Activated T-cell treated with anti-CD3 and anti-CD28 coated beads, Interleukin-2, amount 50 U/mL, for 4 hours (primary cell): ENCODE measurements at places on chromosomes 2 and 18.

DNA sequence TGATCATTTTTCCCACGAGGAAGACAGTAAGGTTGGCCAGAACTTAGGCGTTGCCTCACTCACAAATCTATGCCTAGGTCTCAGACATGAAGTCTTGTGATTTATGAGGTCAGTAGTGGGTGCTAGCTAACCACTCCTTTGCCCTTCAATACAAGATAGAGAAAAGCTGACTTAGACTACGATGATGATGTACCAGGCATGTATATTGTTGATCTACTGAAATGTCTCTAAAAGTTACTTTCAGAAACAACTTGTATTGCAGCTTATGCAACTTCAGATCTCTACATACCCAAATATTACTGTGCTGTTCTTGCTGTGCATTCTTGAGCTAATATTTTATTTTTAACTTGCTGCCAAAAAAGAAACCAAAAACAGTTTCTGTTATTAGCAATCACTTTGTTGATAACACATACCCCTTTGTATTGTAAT is 30.6 kb downstream of the MAPRE2 start:
- no peak for DNase-seq

GRCh38 chr2:223042704-223043118 is 9.3 kb upstream of the KCNE4 start:
- DNase-seq = no peak

GRCh38 chr2:179239195-179239594 is 25.4 kb downstream of the SESTD1 start:
- no peak for DNase-seq

DNA sequence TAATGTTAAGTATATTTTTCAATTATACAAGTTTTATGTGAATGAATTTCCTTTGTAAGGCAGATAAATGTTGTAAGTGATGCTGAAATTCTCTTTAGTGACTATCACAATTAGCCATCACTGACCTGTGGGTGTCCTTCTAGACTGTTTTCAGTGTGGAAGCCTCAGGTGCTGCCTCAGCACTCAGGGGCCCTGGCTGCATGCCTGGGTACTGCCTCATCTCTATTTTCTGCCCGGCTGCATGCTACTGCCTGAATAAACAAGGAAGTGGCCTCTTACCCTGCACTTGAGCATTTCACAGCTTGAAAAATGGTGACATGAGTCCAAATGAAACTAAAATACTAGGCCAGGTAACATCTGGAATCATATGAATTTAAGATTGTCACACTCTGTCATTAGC is 787.6 kb upstream of the SALL3 start:
- DNase-seq = no peak

- DNase-seq = no peak
These were observed 36.6 kb downstream of the RPL31 start for GRCh38 chr2:101038455-101039255.

- no peak for DNase-seq
These were observed 63.9 kb downstream of the GATA6 start for GRCh38 chr18:22233266-22233665.

DNA sequence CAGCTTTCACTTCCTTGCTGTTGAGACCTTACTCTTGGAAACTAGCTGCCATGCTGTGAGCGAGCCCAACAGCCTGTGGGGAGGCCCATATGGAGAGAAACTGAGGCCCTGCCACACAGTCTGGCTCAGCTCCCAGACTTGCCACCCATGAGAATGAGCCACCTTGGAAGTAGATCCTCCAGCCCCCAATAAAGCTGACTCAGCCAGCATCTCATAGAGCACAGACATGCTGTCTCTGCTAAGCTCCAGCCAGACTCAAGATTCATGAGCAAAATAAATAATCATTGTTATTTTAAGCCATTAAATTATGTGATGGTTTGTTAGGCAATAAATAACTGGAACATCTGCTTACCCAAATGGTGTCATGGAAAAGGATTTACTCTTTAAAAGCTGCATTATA is 53.6 kb upstream of the DDX18 start:
- DNase-seq = no peak

- no peak for DNase-seq
These were observed 194.6 kb upstream of the SMAD2 start for GRCh38 chr18:48124857-48125626.

DNA sequence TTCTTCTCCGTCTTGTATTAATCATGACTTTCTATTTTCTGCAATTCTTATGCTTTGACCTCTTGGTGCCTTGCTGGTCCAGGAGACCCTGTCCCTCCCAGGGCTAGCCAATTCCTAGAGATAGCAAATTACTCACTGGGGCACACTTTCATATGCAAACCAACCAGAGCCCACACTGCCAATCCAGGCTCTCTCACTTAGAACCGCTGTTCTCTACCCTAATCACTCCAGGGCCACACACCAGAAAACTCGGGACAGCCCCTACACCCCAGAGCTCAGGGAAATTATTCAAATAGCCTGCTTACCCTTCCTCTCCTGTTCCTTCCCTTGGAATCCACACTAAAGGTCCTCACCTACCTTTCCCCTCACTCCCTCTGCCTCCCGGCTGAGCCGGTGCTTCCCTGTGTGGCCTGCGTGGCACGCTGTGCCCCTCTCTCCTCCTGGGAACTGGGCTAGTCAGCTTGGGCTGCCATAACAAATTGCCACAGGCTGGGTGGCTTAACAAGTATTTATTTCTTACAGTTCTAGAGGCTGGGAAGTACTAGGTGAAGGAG is 41.7 kb downstream of the VWA3B start:
- DNase-seq = no peak

DNA sequence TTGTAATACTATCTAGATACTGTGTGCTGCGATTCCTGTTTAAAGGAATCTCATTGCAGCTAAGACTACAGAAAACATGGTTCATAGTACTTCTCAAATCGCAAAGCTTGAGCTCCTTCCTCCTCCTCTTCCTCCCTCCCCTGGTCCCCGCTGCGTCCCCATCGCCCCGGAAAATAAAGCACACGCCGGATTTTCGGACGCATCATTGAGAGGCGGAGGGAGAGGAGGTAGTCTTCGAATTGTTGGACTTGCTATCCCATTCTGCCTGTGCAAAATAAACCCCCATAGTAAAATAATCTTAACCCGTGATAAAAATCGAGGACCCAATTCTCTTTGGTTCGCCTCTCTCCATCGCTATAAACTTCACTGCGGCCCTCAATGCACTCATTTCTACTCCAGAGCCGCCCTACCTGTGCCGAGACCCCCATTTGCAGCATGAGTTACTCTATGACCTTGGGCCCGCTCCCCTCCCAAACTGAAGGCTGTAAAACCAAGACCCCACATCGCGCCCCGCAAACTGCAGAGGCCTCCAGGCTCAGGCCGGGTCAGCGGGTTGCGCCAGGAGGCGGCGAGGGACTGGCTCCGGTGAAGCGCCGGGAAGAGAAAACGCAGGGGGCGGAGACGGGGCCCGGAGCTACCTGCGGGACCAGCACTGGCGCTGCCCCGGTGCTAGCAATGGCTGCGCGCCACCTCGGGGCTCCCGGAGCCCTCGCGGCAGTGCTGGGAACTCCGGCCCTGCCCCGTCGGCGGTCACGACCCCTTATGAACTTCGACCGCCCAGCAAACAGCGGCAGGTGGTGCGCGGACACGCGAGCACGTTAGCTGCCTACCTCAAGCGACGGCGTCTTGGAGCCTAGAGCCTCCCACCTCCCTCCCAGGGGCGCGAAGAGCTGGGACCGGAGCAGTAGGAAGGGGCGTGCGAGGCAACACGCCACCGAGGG is 649 bp downstream of the ESCO1 start:
- no peak for DNase-seq

- no peak for DNase-seq
These were observed 218.8 kb upstream of the NRP2 start for GRCh38 chr2:205463466-205464025.

DNA sequence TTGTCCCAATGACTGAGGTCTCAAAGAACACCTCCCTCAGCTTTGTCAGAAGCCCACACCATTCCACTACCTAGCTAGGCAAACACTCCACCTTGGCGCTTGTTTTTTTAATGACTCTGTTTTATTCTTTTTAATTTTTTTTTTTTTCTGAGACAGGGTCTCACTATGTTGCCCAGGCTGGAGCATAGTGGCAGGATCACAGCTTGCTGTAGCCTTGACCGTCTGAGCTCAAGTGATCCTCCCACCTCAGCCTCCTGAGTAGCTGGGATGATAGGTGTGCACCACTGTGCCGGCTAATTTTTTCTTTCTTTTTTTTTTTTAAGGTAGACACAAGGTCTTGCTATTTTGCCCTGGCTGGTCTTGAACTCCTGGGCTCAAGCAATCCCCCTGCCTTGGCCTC is 101.9 kb downstream of the SLC25A12 start:
- no peak for DNase-seq

DNA sequence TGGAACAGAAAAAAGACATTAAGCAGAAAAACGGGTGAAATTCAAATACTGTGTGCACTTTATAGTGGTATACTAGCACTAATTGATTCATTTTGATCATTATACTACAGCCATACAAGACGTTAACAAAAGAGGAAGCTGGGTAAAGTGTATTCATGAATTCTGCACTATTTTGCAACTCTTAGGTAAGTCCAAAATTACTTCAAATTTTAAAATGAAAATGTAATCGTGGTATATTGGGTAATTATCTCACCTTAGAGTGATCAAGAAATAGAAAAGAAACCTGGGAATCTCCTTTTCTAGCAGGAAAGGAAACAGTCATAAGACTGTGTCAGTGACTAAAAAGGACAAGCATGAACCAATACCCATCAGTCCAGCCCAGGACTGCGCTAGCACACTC is 5.4 kb downstream of the TGFBRAP1 start:
- DNase-seq = no peak

GRCh38 chr2:10229462-10230099 is 73.1 kb upstream of the HPCAL1 start:
- no peak for DNase-seq

- no peak for DNase-seq
These were observed 31.0 kb downstream of the INO80D start for GRCh38 chr2:206054952-206055351.

- no peak for DNase-seq
These were observed 163.2 kb downstream of the MTX2 start for GRCh38 chr2:176432434-176432833.

DNA sequence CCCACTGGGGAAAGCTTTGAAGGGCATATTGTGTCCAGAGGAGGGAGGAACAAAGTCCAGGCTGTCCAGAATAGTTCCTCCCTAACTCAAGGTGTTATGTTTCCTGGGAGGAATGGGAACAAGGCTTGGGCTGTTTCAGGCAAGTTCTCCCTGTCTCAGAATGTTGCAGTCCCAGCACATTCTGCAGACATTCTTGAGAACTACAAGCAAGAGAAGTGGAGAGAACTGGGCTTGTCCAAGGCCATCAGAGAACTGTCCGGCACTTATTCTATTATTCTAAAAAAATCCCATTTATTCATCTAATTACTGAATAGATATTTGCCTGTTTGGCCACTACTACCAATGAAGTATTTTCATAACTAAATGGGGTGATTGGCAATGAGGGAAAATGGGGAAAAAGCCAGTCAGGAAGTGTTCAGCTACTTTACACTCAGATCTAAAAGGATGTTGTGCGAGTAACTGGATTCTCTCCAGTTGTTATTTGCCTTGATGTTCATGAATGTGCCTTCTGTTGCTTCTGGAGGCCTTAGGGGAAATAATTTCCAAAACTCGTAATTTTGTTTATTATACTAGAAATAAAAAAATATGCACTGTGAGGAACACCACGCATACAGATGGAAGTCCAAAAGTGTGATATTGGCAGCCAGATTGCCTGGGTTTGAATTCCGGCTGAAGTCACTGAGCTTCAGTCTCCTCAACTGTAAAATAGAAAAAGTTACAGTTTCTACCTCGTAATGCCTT is 300.1 kb upstream of the RND3 start:
- DNase-seq = no peak

DNA sequence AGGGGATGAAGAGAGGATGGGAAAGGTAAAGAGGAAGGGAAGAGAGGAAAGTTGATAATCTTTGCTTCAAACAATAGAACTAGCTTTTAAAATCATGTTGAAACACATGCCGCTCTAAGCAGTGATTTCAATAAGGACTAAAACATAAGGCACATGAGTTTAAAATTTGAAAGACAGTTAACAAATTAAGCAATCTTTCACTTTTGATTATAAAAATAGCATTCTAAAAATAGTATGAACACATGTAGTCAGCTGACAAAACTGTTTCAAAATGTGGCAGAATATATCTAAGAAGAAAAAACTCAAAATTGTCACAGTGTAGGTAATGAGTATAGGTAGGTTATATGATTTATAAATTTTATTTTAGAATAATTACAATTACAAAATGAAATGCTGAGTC is 25.3 kb downstream of the PSME4 start:
- no peak for DNase-seq

- no peak for DNase-seq
These were observed 11.7 kb upstream of the CHMP1B start for GRCh38 chr18:11839556-11839955.

GRCh38 chr2:72770879-72771461 is 54.9 kb downstream of the EXOC6B start:
- DNase-seq = peak; percentile 46

GRCh38 chr2:9247177-9247576 is 40.6 kb downstream of the ASAP2 start:
- no peak for DNase-seq

DNA sequence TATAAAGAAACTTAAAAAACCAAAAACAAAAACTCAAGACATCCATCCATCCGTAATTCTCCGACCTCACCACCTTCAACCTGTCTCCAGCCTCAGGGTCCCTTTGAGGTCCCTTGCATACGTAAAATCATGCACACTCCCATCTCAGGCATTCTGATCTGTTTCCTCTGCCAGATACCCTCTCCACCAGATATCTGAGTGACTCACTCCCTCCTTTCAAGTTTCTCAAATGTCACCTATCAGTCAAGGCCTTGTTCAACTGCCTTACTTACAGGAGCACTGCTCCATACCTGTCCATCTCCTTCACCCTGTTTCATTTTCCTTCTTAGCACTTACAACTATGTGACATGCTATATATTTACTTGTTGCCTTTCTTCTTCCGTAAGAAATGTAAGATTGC is 369.3 kb downstream of the NBAS start:
- DNase-seq = no peak

- DNase-seq = peak; percentile 67
These were observed 29.5 kb downstream of the PAX8 start for GRCh38 chr2:113248997-113249770.

- no peak for DNase-seq
These were observed 86.3 kb downstream of the KCTD18 start for GRCh38 chr2:200423541-200423940.

DNA sequence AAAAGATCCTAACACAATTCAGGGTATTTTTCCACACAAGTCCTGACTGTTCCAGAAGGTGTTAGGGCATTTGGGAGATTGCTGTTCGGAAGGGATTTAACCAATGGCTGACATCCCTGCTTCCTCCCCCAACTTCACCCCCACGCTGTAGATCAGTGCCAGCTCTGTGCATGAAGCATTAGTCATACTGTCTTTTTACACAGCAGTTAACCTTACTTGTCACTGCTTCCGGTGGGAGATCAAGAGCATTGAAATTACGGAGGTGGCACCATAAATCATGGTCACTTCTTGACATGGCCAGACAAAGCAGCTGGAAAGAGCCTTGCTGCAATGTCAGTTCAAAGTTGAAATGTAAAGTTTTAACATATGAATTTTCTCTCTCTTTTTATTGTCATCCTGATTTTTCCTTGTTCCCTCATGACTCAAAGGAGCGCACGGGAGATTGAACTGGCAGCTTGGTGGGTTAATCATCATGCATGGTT is 70.2 kb downstream of the HRH4 start:
- DNase-seq = no peak
